ENCODE measurements at places on chromosomes 11 and 22.

GRCh38 chr11:21911061-21911460, 281.8 kb upstream of the ANO5 start:
- no peak for DNase-seq

GRCh38 chr11:114774599-114775361, 96.5 kb downstream of the NXPE2 start:
- peak; percentile 70 for DNase-seq

DNA sequence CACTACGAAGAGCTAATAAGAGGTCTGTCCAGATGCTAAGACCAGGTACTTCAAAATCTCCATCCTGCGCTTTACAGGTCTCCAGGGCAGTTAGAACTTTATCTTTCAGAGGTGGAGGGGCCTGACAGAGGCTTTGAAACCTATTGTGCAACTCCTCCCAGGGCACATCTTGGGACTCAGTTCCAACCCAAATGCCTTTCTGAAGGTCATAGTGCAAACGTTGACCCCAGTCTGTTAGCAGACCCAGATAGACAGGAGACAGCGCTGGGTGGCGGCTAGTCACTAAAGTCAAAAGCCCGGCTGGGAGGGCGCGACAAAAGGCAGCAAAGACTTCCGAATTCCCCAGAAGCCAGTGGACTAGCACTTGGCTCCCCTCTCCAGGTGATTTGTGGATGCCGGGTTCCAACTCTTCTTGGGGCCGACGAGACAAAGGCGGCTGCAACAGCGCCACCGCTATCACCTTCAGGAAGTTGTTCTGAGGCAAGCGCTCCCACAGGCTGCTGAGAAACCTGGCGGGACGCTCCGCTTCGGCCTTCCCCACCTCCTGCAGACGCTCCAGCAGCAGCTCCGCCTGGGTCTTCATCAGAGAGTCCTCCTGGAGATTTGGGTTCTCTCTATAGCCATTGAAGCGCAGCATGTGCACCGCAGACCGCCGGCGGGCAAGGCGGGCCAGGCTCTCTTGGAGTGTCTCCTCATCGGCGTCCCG, 728 bp downstream of the FANCF start:
- peak; percentile 52 for DNase-seq

- no peak for DNase-seq
These were observed 3.0 kb upstream of the PACSIN3 start for GRCh38 chr11:47189100-47189834.

All from iPS-NIHi11 (cell line).